IPS DF 19.7 (cell line): ENCODE measurements at places on chromosomes 7 and 10.

- no peak for DNase-seq
Observed at GRCh38 chr10:22805304-22805703, 90.9 kb upstream of the PIP4K2A start.

- DNase-seq, result no peak
Observed at GRCh38 chr7:47990592-47990991, 11.2 kb upstream of the HUS1 start.

GRCh38 chr7:40306596-40306995, 171.8 kb downstream of the SUGCT start:
- DNase-seq, result no peak

- no peak for DNase-seq
Observed at GRCh38 chr10:57959318-57960006, 308.2 kb downstream of the IPMK start.

GRCh38 chr7:116955801-116956476, 2.6 kb downstream of the ST7 start:
- DNase-seq, result no peak

DNA sequence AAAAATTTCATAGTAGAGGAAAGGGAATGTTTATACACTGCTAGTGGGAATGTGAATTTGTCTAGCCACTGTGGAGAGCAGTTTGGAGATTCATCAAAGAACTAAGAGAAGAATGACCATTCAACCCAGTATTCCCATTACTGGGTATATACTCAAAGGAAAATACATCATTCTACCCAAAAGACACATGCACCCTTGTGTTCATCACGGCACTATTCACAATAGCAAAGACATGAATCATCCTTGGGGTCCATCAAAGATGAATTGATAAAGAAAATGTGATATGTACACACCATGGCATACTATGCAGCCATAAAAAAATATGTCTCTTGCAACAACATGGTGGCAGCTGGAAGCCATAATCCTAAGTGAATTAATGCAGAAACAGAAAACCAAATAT, 825.7 kb downstream of the TNS3 start:
- no peak for DNase-seq

GRCh38 chr10:29479081-29479925, 155.5 kb downstream of the SVIL start:
- no peak for DNase-seq

- no peak for DNase-seq
Observed at GRCh38 chr10:68826764-68827591, at the start of gene STOX1. STOX1 (plus strand) TSS chr10:68827531; CDS start chr10:68827624, 93 bp downstream.

DNA sequence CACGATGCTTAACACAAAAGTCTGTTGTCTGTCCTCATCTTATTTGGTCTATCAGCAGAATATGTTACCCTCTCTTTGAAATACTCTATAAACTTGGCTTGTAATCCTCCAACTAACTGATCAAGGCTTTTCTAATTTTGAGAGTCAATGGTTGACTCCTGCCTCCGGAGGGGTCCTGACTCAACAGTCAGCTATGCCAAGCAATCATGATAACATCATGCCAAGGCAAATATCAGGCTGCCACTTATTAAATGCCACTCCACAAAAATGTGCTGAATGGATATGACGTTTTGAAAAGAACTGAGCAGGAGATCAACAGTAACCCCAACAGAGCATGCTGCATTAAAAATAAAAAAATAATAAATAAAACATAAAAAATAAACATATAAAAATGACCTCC, 116.1 kb downstream of the PARD3 start:
- DNase-seq, result no peak

DNA sequence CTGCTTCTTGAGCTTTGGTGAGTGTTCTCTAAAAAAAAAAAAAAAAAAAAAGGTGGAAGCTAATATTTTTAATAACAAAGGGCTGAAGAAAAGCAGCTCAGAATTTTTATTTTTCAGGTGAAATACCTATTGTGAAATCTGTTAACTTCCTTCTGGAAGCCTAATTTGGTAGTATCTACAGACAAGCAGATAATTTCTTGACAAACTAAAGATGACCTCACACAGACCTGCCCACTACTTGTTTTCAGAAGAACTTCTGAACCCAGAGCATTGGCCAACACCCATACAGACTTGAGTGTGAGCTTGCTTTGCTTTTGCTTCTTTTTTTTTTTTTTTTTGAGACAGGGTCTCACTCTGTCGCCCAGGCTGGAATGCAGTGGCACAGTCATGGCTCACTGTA, 31.2 kb downstream of the LRRC4 start:
- DNase-seq, result no peak

DNA sequence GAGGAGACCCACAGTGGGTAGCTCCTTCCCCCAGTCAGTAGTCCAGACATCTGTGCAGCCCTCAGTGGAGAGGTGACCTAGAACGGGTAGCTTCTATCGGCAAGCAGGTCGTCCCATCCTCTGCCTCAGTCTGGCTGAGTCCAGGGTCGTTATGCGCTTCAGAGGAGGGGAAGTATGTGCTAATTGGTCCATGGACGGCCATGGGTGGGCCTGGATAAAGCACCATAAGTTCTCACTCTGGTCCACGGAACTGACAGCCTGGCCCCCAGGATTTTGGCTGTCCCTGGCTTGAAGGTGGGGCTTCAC, 78.6 kb downstream of the HDAC9 start:
- no peak for DNase-seq

DNA sequence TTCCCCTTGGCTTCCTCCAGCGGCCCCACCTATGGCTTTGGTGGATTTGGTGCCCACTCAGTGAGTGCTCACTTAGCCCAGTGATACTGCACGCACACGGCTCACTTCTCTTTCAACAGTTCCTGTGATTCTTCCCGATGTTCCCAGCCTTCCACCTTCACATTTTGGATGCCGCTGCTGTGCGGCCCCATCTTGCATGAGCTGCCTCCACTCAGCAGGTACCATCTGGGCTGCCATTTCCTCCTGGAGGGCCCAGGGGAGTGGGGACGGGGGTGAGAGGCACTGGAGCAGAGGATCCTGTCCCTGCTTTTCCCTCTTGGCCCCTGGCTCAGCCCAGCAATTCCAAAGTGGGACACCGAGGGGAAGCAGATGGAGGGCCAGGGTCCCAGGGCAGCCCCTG, 323.3 kb upstream of the ZNF32 start:
- no peak for DNase-seq

DNA sequence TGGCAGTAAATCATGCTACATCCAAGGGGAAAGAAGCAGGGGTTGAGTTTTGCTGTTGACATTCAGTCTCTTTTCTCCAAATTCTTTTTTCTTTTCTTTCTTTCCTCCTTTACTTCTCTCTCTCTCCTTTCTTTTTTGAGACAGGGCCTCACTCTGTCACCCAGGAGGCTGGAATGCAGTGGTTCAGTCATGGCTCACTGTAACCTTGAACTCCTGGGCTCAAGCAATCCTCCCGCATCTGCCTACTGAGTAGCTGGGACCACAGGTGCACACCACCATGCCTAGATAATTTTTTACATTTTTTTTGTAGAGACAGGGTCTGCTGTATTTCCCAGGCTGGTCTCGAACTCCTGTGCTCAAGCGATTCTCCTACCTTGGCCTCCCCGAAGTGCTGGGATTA, 35.2 kb downstream of the SBDS start:
- no peak for DNase-seq

- no peak for DNase-seq
Observed at GRCh38 chr7:124856299-124856888, 73.2 kb downstream of the POT1 start.

- DNase-seq, result no peak
Observed at GRCh38 chr7:142870147-142870559, 15.3 kb downstream of the EPHB6 start.

GRCh38 chr7:84042110-84042539, 152.5 kb downstream of the SEMA3A start:
- no peak for DNase-seq

DNA sequence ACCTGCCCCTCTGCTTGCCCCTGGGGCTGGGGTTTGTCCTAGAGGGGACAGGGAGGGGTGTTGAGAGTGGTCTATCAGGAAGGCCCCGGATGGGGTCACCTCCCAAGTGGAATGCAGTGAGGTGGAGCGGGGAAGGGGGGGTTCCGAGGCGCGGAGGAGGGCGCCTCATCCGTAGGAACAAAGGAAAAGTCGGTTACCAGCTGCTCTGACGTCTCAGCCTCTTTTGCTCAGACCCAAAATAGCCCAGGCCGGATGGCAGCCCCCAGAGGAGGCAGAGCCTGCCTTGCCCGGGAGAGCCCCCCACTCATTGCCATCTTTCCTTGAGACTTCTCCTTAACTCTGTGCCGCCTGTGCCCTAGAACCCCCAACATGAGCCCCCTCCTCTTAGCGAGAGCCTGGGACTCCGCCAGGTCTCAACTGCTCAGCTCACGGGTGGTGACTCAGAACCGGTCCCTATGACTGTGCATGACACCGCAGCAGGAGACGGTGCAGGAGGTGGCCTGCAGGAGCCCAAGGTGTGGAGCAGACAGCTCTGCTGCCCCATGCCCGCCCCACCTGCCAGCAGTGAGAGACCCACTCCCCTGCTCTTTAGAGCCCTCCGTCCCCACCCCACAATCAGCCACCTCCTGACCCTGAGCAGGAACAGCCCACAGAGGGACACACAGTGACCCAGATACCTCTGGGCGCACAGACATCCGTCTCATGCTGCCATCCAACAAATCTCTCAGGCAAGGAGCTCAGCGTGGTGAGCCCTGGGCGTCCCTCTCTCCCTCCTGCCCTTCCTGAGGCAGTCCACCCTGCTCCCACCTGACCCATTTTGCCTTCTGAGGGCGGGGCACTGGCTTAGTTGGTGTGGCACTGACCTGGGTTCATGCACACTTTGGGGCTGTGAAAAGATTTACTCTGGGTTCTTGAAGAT, 13.1 kb downstream of the STX1A start:
- no peak for DNase-seq

DNA sequence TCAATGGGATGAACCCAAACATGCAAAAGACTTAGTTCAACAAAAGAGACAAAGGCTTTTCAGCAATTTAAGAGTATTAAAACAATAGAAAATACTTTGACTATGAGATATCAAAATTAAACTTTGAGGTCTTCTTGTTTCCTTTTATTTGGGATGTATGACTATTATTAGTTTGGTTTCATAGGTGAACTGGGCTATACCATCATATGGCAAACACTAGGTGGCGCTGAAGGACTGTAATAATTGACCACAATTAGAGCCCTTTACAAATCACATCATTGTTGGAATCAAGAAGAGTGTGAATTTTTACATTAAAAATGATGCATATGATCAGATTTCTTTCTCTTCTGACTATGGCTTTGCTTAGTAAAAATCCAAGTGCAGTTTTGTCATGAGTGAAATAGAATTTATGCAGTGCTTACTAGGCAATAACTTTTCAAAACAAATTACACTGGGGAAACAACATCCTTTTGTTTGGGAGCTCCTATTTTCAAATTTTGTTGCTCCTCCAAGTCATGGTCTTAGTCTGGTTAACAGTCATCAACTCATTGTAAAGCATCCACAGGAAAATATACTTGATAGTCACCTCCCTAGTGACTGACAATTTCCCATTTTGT, 14.7 kb upstream of the NXPH1 start:
- no peak for DNase-seq

GRCh38 chr7:158997471-158997870, 141.1 kb downstream of the DYNC2I1 start:
- no peak for DNase-seq

GRCh38 chr10:21517134-21518031, 8.1 kb downstream of the SKIDA1 start:
- DNase-seq, result no peak

GRCh38 chr10:129472696-129473555, 5.9 kb downstream of the MGMT start:
- DNase-seq, result no peak

DNA sequence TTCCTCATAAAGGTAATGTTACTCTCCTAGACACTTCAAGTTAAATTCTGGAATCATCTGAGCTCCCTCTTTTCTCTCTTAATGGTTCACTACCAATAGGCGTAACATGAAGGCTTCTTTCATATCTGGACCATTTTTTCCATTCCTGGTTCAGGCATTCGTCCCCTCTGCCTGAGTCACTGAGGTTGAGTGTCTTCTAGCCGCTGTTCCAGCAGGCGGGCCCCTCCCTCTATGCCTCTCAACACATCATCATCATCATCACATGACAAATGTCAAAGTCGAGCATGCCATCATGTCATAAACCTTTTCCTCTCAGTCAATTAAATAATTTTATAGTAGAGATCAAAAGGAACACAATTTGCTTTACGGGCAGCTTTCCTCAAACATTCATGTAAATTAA, 168.9 kb upstream of the ASAH2 start:
- no peak for DNase-seq

DNA sequence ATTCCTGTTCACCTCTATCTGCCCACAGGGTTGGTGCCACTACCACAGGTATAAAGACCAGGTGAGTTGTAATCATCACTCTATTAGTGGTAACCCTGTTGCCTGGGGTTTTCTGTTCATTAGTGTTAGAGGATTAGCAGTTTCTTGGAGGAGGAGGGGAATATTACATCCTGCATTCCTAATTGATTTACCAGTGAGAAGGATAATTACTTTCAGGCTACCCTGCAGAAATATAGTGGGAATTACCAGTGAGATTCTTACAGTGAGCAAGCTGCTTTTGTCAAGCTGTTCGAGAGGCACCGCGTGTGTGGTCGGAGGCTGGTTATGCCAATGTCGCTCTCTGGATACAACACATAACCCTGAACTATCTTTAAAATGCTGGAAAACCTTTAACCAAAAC, 280.7 kb downstream of the SORCS3 start:
- DNase-seq, result no peak

- DNase-seq, result no peak
Observed at GRCh38 chr10:35218339-35218955, 91.8 kb downstream of the CREM start.

GRCh38 chr10:132977807-132978206, 35.4 kb upstream of the CFAP46 start:
- no peak for DNase-seq

- DNase-seq, result no peak
Observed at GRCh38 chr7:27901028-27901760, 161.2 kb downstream of the TAX1BP1 start.

DNA sequence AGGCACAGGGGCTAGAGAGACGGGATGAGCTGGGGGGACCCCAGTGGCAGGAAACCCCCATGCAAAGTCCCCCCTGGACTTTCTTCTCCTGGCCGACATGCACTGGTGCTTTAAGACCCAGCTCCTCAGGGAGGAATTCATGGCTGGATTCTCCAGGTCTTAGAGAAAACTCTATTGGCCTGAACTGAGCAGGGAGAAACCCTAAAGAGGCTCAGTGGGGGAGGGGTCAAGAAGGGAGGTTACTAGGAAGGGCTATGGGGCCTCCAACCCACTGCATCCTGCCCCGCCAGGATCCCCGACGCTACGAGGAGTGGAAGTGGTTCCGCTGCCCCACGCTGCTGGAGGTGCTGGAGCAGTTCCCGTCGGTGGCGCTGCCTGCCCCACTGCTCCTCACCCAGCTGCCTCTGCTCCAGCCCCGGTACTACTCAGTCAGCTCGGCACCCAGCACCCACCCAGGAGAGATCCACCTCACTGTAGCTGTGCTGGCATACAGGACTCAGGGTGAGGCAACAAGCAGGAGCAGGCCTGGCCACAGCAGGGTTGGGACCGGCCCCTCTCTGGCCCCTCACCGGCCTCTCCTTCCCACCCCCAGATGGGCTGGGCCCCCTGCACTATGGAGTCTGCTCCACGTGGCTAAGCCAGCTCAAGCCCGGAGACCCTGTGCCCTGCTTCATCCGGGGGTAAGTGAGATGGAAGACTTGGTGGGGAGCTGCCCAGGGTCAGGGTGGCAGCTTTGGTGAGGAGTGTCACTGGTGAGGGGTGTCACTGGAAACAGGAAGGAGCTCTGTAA, 13.8 kb downstream of the ATG9B start:
- DNase-seq, result no peak
